ENCODE measurements at places on chromosomes 6 and 20.
A peak's percentile ranks its signal among the peaks of the same experiment; 100 is the strongest.

- DNase-seq, result no peak
Observed at GRCh38 chr6:138440758-138441357, 36.8 kb downstream of the HEBP2 start.

DNA sequence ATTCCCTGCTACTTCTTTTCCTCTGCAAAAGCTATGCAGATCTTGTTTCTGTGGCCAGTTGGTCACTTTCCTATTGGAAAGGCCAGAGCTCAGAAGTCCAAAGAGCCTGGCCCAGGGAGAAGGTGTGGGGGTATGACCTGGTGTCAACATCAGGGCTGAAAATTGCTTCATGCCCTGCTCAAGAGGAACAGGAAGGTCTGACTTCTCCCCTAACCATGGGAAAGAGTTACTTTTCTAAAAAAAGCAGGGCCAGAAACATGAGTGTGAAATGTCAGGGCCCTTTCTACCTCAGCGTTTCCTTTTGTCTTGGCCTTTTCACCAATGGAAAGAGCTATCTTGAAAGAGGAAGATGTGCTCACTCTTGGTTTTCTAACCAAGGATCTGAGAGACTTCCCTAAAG, 117.4 kb downstream of the MAFB start:
- DNase-seq, result no peak

- no peak for DNase-seq
Observed at GRCh38 chr6:51300510-51300909, 481.8 kb downstream of the TFAP2B start.

GRCh38 chr20:38000293-38000692, 33.0 kb downstream of the TTI1 start:
- DNase-seq, result no peak

DNA sequence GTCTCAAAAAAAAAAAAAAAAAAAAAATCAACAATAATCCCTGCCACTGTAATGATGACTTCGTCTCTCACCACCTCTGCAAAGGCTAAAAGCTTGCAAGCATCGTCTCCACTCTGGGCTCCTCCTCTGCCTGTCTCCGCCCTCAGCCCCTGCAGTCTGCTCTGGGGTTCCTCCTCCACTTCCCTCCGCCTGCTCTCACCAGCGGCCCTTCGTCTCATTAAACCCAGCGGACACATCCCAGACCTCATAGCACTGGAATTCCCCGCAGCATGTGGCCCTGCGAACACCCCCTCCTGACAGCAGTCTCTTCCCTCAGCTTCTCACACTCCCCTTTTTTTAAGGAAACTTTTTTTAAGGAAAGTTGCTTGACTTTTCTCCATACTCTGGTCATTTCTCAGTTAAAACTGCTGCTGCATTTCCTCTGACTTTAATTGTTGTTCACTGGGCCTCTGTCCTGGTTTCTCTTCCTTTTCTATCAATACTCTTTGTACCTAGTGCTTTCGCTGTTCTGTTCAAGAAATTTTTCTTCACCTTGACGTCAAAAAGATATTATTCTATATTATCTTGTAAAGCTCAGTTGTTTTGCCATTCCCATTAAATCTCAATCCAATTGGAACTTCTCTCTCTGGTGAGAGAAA, 70.9 kb upstream of the PLEKHG1 start:
- DNase-seq, result no peak

- peak; percentile 82 for DNase-seq
Observed at GRCh38 chr20:62136283-62137091, 6.7 kb downstream of the PSMA7 start.

DNA sequence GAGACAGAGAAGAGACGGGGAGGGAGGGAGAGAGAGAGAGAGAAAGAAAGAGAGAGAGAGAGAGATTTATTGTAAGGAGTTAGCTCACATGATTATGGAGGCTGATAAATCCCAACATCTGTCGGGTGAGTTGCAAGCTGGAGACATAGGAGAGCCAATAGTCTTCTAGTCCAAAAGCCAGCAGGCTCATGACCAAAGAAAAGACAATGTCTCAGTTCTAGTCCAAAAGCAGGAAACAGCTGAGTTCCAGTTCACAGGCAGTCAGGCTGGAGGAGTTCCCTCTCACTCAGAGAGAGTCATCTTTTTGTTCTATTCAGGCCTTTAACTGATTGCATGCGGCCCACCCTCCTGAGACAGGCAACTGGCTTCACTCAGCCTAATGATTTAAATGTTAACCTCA, 416.6 kb downstream of the PREX1 start:
- DNase-seq, result no peak

DNA sequence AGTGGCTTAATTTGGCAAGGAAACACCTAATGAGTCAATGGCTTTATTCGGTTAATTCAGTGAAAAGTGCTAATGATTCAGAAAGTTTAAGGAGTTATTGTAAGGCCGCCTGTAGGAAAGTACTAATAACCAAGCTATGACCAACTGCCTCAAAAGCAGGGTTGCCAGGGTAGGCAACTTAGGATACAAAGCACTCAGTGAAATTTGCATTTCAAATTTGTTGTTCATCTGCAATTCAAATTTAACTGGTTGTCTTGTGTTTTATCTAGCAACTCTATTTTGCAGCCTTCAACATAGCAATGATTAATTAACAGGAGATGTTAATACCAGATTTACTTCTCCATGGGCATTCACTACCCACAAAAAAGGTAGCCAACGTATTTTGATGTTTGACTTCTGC, 412.3 kb downstream of the PRKN start:
- no peak for DNase-seq

DNA sequence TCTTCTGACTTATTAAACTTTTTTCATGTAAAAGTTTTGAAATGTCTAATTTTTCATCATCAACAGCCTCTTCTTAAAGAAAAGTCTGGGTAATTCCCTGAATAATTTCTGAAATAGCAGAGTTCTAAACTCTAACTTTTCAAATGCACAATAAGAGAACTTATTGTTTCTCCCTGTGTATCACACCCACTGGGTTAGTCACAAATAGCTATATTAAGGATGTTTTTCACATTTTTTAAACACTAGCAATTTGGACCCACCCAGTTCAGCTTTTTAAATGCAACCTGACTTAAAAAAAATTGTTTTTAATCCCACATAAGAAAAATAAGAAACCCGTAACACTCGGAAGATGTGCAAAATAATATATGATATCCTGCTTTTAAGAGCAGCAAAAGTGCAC, 61.4 kb upstream of the UTRN start:
- no peak for DNase-seq

- no peak for DNase-seq
Observed at GRCh38 chr6:116382587-116382986, 11.8 kb downstream of the DSE start.

DNA sequence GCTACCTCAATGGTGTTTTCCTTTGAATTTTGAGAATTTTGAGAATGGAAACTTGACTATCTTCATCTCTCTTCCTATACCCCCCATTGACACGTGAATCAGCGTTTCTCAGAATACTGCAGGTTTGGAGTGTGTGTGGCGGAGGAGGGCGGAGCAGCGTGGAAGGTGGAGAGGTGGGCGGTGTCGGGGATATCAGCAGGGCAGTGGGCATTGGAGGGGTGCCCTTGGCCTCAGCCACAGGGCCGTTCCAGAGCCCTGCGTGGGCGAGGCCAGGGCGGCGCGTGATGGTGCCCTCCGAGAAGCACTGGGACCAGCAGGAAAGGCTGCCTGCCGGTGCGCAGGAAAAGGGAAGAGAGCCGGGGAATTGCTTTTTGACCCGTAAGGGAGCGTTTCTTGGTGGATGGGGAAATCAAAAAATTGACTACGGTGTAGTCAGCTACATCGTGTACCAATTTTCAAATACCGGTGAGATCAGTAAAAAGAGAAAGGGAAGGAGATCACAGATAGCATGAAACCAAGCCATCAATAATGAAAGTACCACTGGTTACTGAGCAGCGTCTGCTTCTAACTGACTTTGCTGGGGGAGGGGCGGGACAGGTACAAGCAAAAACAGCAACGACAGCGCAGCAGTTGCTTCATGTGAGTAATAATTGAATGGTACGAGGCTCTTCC, 82.7 kb upstream of the DUSP22 start:
- DNase-seq, result peak; percentile 60

- DNase-seq, result no peak
Observed at GRCh38 chr6:34021554-34022190, 124.2 kb downstream of the GRM4 start.

DNA sequence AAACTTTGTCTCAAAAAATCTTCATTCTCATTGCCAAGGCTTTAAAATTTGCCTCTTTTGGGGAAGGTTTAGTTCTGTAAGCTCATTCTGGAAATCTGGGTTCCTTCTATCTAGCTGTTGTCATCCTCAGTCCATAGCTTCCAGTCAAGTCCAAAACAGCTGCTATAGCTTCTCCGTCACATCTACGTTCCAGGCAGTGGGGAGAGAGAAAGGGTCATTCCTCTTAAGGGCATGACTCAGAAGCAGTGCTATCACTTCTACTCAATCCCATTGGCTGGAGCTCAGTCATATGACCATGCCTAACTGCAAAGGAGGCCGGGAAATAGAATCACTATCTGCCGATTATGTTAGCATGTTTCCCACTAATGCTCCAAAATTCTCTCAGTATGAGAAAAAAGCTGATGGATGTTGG, 141.4 kb upstream of the PTPN1 start:
- no peak for DNase-seq

DNA sequence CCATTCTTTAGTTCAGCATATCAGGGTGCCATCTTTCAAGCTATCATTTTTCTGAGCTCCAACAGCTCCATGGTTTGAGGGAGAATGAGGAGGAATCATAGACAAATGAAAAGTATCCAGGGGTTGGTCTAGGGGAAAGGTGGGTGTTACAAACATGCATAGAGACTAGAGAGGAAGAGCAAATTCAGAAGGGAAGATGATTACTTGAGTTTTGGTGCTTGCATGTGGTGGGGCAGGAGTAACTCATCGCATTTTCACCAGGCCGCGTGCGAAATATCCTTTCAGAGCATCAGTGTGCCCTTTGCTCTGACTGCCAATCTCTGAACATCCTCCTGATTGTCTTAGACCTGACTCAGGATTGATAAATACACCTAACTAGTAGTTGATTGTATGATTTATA, 7.7 kb upstream of the BICRAL start:
- DNase-seq, result peak; percentile 72

DNA sequence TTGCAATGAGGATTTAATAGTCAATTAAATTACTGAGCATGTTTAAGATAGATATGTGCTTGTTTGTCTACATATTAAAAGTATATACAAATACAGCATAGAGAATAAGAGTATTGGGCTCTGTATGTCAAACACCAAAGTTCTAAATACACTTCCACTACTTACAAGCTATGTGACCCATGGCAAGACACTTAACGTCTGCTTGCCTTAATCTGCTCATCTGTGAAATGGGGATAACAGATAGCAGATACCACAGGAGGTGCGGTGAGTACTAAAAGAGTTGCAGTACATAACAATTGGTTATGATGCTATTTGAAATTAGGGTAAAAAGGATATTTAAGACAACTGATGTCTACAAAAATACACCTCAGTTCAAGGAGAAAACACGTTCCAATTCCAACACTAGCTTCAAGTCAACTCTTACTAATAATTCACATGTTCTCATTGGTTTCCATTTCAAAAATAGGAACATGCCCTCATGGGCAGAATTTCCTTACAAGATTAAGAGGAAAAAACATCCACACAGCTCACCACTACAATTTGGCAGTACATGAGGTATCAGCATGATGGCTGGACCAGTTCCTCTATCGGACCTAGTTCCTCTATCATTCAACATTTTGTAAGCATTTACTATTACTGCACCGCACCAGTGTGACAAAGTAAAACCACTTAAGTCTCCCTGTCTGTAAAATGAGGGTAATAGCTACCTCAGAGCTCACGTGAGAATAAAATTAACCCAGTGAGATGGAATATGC, 101.1 kb downstream of the SMLR1 start:
- DNase-seq, result no peak

Data from T-helper 2 cell (primary cell).